Sciatic nerve (tissue), 2 donors: ENCODE measurements at places on chromosomes 12 and 14. TPM values are rescaled to one million over a fixed set of nuclear protein-coding genes. Genes with fewer than 3 reads are reported as not detected.

Gene SERPINA5
- total RNA-seq: 8.8 TPM

Gene PLXNC1
- total RNA-seq: 22.8 TPM

Gene GUCY2C
- not detected for total RNA-seq

Gene RD3L
- total RNA-seq: not detected

Gene TSPAN9
- total RNA-seq: 37.5 TPM
